Stimulated activated CD4-positive, alpha-beta T cell treated with anti-CD3 and anti-CD28 coated beads, TNF-alpha, amount 100 ng/mL, for 1 hour (primary cell): ENCODE measurements at places on chromosomes 11 and 22.

DNA sequence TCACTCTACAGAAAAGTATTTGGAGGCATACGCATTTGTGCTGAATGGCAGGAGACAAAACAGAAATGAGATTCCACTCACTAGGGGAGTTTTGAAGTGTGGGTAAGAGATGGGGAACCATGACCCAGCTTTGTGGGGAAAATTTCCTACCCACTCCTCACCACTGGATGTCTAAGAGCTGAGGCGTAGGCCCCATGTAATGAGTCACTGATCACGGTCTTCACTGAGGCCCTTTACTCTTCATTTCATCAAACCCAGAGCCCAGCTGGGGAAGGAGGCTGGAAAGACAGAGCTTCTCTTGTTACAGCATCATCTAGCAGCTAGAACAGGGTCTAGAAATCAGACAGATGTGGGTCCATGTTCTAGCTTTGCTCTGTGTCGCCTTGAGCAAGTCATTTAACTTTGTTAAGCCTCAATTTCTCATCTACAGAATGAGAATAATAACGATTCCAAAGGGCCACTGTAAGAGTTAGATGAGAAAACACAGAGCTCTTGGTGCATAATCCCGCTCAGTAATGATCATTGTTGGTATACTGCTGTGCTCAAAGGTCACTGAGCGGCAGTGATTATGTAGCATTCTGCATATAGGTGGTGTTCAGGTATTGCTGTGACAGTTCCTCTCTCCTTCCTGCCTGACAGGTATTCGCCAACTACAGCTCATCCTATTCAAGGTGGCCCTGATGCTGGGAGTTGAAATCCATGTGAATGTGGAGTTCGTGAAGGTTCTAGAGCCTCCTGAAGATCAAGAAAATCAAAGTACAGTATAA lies 97.2 kb downstream of the MICAL2 start:
- DNase-seq = no peak

GRCh38 chr22:44305455-44305854 lies 7.3 kb downstream of the SHISAL1 start:
- DNase-seq = no peak

DNA sequence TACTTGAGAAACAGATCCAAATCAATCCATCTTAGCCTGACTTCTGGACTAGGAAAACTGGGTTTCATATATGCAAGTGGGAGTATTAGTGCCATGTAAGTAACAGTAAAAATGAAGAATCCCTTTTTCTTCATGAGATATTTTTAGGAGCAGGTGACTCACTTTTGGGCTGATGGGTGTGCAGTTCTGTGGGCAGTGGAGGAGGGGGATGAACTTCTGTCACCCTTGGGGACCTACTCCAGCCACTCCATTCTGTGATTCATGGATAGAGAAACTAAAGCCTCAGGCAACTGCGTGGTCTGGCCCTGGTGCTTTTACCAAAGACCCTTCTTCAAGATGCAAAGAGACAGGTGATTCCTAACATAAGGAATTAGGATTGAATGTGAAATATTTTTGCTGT lies 208.6 kb upstream of the NARS2 start:
- DNase-seq = no peak

DNA sequence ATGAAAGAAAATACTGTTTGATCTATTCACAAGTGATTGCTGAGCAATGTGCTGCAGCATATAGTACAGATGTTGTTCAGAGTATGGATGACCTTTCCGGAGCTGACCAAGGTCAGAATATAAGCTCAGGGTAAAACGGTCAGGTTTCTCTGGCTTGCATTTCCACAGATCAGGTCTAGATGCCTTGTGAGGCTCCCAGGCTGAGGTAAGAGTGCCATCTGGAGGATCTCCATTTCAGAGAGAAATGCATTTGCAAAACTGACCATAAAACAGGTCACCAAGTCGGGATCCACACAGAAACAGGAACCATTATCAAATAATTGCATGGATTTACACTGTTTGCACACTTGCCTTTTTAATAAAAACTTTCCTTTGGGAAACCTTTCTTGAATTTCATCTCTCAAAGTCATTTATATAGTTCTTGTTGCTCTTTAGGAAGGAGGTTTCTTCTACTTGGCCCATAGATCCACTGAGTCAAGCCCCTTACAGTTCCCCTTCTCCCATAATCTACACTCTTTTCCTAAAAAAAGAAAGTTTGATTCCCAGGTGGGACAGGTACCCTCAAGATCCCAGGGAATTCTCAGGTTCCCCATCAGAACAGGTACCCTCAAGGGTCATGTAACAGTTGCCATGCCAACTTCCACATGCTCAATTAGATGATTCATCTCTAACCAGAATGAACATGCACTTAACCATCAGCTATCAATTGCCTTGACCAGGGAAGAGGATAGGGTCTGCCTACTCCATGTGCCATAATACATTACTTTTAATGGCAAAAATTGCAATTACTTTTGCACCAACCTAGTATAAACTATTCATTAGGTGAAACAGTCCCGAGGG lies 25.0 kb upstream of the TMPRSS5 start:
- no peak for DNase-seq

- no peak for DNase-seq
These were observed 74.8 kb downstream of the ARHGAP42 start for GRCh38 chr11:100761841-100762240.

DNA sequence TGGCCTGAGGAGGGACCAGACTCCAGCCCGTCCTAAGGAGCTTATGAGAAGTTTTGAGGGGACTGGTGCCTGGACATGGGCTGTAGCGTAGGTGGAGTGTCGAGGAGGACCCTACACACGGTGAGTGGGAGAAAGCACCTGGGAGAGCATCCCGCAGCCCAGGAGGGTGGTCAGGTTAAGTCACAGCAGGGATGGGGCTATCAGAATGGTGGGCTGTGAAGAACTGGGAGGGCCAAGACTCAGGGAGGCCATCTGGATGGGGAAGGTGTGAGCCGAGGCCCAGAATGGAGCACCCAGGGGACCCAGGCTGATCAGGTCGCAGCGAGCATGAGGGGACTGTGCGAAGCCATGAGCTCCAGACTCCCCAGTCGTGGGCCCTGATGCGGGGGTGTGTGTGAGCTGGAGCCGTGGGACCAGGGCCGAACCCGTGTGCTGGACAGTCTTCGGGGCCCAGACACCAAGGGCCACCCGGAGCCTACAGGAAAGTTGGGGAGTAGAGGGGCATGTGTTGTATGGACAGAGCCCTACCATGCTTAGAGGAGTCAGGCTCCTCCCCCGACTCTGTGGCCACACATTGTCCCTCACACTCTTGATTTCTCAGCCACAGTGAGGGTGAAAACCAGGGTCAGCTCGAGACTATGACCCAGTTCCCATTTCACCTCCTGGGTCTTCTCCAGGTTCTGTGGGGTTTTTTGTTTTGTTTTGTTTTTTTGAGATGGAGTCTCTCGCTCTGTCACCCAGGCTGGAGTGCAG lies 54.3 kb downstream of the BCR start:
- DNase-seq = no peak

GRCh38 chr11:117037279-117037974 lies 60.8 kb downstream of the SIK3 start:
- DNase-seq = no peak

- DNase-seq = no peak
These were observed 272.5 kb downstream of the TBC1D22A start for GRCh38 chr22:47034905-47035419.

- DNase-seq = no peak
These were observed 8.3 kb downstream of the WT1 start for GRCh38 chr11:32426819-32427615.

DNA sequence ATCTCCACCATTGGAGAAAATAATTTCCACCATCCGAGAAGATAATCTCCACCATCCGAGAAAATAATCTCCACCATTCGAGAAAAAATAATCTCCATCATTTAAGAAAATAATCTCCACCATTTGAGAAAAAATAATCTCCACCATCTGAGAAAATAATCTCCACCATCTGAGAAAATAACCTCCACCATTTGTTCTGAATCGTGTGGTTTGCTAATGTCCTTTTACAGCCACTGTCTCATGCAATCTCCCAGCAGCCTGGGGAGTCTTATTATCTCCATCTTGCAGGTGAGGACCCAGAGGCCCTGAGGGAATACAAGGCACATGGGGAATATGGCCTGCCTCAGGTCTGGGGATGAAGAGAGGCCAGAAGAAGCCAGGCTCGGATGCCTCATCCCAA lies 54.1 kb upstream of the TCF20 start:
- no peak for DNase-seq

DNA sequence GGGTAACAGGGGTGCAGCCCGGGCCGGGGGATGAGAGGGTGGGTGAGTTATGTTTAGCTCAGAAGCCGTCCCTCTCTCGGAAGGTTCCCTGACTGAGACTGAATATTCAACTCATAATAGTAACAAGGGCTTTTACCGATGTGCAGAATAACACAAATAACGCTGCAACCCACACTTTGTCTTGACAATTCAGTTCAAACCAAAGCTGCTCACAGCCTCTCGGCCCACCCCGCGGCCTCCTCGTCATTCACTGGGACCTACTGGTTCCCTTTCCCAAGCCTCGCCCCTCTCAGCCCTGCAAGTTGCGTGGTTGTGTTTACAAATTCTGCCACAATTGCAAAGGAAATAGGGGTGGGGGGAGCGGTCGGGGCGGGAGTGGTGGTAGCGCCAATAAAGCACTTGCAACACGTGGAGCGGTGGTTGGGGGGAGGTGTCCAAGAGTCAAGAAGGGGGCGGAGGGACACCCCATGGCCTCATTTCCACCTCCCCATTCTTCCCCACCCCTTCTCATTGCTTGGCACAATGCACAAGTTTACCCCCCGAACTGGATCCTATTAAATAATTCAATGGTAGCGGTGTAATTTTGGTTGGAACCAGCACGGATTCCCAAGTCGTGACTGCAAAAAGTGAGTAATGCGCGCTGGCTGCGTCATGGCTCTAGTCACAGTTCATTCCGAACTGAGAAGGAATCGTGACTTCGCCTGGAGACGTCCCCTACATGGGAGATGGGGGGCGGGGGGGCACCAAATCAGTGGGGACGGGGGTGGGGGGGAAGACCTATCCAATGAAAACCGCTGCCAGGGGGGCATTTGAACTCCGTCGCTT lies 102.0 kb upstream of the HSD17B12 start:
- DNase-seq = no peak

GRCh38 chr22:47398491-47398890 lies 636.0 kb downstream of the TBC1D22A start:
- no peak for DNase-seq

DNA sequence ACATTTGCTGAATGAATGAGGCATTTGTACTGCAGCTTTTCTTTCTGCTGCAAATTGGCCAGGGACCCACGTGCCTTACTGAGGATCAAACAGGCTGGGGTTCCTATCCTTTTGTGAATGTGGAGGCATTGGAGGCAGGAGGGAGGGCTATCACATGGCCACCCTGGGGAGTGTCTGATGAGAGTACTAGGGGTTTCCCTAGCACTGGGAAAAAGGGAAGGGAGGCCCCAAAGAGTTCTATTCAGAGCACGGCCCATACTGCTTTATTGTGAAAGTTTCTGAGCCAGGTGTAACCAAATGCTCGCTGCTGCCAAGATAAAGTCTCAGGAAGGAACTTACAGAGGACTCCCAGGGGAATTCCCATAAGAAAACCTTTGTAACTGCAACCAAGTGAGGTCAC lies 78.4 kb upstream of the ANO1 start:
- DNase-seq = no peak

DNA sequence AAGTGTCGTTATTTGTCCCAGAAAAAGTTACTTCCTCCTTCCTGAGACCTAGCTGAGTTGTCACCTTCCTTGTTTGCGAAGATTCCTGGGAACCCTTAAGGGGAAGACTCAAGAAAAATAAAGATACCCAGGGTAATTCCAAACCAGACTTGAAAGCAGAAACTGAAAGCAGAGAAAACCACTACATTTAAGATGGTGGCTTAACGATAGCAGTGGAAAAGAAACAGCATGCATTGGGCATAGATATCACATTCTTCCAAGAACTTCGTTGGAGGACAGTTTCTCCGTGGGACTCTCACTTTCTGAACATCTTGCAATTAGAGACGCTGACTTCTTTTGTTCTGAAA lies 89.1 kb downstream of the FAM76B start:
- DNase-seq = no peak

DNA sequence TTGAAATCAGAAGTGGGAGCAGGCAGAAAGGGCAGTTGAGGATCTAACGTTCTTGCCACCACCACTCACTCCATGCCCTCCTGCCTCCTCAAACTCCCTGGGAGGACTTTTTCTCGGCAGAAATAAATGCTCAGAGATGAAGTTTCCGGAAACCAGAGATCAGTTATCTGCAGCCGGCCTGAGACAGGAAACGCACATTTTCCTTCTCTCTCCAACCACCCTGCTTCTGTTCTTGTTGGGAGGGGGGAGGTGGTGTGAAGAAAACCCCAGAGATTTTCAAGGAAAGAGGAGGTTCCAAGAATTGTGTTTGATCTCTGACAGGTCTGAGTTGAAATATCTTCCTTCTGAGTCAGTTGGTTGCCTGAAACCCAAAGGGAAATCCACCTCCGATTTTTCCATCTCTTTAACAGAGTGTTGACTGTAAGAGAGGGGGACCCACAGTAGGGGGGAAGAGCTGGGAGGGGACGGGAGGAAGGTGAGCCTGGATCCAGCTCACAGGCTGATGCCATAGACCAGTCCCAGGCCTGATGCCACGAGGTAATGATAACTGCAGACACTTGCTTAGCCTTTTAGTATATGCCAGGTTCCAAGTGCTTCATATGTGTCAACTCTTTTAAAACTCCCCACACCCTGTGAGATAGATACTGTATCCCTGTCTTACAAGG lies 100.8 kb downstream of the TRAF6 start:
- no peak for DNase-seq

DNA sequence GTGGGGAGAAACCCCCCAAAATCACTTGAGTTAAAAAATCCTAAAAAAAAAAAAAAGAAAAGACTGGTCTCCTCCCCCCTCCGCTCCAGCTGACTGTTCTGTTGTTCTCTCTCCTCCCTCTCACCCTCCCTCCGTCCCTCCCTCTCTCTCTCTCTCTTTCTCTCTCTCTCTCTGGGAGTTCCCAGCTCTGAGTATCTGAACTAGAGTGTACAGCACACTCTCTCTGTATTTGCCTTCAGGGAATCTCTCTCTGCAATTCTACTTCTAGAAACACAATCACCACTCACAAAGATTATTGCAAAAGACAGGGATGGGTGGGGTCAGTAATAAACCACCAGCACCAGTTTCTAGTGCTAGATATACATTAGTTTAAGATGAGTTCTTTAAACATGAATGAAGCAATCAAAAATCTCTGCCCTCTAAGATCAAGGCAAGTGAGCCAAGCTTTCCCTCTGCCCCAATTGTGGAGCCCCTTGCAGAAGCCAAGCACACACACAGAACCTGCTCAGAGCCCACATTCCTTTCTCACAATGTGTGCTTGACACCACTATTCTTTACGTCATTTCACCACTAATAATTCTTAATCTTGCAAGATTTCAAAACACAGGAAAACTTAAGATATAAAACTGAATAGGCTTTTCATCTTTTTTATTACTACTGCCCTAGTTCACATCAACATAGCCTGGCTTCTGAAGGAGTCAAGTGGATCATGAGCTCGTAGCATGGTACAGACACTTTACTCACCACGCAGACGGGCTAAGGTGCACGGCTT lies 133.5 kb downstream of the RBFOX2 start:
- DNase-seq = no peak

GRCh38 chr11:121648306-121648705 lies 195.5 kb upstream of the SORL1-AS1 start:
- no peak for DNase-seq

GRCh38 chr11:130431331-130431773 lies 2.9 kb upstream of the ADAMTS8 start:
- peak; percentile 45 for DNase-seq

GRCh38 chr11:132751516-132752250 lies 780.6 kb downstream of the OPCML start:
- DNase-seq = no peak
